A549 (cell line): ENCODE measurements at places on chromosomes 4 and X. TPM values are rescaled to one million over a fixed set of nuclear protein-coding genes. Genes with fewer than 3 reads are reported as not detected.

Gene MUC7
- polyA plus RNA-seq, result not detected in 3 replicates

Gene PPEF2
- 0.03 TPM in 1 of 3 replicates, not detected in the others for polyA plus RNA-seq

Gene HSD17B13
- polyA plus RNA-seq, result 0.05 to 0.08 TPM in 2 of 3 replicates, not detected in the other

Gene GABRB1
- polyA plus RNA-seq, result not detected in 3 replicates

DNA sequence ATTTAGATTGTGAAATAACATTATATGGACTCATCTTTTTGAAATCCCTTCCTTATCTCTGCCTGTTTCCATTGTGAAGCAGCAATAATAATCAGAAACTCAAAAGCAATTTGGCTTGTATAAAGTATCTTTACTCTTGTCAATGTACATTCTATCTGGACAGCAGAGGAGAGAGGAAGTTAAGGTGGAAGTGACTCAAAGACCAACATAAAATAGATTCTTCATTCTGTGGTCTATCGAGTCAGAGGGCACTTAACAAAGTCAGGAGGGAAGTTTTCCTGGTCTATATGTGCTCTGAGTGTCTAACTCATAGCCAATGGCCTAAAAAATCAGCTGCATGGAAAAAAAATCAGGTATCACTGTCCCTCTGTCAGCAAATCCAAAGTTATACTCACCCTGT, 155.5 kb downstream of the EMCN start:
- no peak for DNase-seq

GRCh38 chr4:2399216-2399615, 19.2 kb downstream of the ZFYVE28 start:
- DNase-seq, result no peak

DNA sequence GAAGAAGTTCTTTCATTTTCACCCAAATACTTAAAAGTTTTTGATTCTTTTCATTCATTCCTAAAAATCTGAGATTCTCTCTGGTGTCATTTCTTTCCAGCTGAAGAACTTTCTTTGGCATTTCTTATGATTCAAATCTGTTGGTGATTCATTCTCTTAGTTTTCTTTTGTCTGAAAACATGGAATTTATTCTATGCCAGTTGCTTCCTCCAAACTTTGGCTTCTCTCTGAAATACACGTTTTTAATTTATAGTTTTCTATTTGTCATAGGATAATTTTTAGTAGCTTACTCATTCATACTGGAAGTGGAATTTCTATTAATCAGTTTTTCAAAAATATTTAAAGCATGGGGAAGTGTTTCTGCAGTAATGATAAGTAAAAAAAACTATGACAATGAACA, 1012.0 kb downstream of the RPA4 start:
- DNase-seq, result no peak

DNA sequence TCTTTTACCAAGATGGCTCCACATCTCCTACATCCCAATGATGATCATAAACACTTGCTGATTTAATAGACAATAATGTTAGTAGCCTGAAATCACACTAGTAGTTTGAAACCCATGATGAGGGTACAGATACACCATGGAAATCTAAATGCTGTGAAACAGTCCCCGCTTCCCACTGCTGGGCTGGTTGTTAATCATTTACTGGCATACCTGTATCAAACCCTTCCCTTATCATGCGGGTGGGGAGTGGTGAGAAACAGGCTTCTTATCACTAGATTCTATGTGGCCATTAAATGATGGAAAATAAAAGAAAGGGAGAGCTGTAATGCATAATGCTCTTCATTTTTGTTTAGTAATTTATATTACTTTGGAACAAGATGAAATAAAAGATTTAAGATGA, 21.9 kb downstream of the MAOA start:
- no peak for DNase-seq

GRCh38 chr4:141329174-141329569, 108.5 kb downstream of the ZNF330 start:
- DNase-seq, result no peak

DNA sequence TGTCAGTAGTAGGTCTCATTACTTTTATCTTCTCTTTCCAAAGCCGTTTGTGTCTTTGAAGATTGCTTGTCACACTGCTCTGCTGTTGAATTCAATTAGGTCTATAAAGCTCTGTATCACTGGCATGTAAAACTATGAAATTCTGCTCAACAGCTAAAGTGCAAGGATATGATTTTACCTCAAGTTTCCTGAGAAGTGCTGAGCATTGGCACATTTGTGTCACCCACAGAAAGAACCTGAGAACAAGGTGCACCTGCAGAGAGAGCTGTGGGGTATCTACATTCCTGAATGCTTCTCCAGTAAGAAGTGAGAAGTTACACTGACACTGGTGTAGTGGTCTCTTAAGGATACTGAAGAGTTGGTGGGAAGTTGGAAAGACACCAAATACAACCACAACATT, 274.0 kb downstream of the INPP4B start:
- no peak for DNase-seq

GRCh38 chr4:69697536-69698242, 44.6 kb upstream of the UGT2A1 start:
- DNase-seq, result no peak

DNA sequence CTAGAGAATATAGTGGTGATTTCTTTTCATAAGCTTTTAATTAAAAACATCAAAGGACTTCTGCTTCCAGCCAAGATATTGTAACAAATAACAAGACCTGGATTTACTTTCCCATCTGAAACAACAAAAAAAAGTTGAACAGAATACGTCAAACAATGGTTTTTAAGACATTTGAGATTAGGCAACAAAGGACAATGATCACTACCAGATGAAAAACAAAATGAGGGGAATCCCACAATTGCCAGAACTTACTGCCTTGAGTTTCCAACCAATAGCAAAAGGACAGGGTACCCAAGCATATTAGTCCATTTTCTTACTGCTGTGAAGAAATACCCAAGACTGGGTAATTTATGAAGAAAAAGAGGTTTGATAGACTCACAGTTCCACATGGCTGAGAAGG, 341.4 kb upstream of the INTU start:
- no peak for DNase-seq

- no peak for DNase-seq
Observed at GRCh38 chr4:165367040-165367439, 11.8 kb upstream of the CPE start.
